SK-N-MC (cell line): ENCODE measurements at places on chromosomes 4 and X.
A peak's percentile ranks its signal among the peaks of the same experiment; 100 is the strongest.

- no peak for DNase-seq
Observed at GRCh38 chrX:30577362-30577991, at the start of gene TASL. Gene TASL, minus strand, starts transcription at chrX:30577766. Its CDS starts 17,411 bp downstream, at chrX:30560355.

DNA sequence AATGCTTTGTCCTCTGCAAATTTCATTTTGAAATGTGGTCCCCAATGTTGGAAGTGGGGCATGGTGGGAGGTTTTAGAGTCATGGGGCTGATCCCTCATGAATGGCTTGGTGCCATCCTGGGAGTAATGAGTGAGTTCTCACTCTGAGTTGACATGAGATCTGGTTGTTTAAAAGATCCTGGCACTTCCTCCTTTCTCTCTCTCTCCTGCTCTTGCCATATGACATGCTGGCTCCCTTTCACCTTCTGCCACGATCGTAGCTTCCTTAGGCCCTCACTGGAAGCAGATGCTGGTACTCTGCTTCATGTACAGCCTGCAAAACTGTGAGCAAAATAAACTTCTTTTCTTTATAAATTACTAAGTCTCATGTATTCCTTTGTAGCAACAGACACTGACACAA, 262.0 kb downstream of the IL15 start:
- no peak for DNase-seq

- DNase-seq: no peak
Observed at GRCh38 chrX:86148594-86148993, 343 bp downstream of the DACH2 start.

GRCh38 chr4:102819588-102820365, 7.6 kb downstream of the UBE2D3 start:
- DNase-seq: no peak

GRCh38 chr4:41750121-41750625, 1.6 kb upstream of the PHOX2B start:
- no peak for DNase-seq

DNA sequence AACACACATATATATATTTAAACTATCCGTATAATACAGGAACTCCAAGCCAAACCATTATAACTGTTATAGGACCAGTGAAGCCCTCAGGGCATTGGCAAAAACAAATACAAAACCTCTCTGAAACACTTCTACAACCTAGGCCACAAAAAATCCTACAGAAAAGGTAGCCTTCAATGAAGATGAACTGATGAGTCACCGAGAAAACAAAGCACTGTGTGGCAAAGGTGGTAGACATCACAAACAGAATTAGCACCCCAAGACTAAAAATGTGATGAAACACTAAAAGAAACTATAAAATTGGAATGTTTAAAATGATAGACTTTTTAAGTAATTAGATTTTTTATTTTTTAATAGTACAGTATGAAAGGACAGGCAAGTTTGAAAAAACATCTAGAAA, 5.5 kb upstream of the HSPA4L start:
- DNase-seq: no peak

GRCh38 chr4:16684097-16684496, 214.3 kb downstream of the LDB2 start:
- no peak for DNase-seq

DNA sequence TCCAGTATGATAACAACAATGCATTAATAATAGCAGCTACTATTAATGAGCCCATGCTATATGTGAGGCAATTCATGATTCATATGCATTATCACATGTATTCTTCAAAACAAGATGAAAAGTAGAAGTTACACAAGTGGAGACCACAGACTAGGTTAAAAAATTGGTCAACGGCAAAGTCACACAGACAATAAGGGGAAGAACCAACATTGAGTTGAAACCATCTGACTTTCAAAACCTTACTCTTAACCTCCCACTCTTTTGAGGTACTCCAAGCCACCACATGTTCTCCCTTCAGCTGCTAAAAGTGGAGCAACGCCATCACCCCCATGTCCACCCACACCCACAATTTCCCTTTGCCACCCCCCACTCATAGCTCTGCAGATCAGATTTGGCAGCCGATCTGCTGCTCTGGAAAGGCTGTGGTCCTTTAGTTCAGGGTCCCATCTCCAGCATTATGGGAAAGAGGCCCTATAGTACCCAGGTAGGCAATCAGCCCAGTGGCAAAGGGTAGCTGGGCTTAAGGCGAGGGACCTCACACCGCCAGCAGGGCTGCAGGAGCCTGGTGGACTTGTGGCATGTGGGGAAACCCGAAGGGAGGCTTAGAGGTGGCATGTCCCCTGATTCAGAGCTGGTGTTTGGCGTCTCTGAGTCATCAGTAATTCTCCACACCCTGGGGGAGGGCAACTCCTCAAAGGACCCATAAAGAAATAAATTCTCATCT, 33.5 kb upstream of the CYBB start:
- DNase-seq: no peak

DNA sequence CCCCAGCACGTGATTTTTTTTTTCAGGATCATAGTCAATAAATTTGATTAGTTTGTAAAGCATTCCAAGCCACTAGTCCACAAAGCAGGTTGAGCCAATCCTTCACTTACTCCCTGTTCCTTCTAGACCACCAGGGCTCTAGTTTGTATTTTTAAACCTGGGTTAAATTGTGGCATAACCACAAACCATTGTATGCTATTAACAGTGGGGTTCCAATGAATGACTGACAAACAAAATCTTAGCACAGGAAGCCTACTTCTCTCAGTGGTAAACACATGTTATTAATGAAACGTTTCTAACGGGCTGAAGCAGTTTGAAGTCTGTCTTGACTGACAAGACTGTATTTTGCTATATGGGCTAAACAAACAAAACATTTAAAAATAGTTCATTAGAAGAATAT, 48.6 kb upstream of the GYPA start:
- DNase-seq: no peak

- no peak for DNase-seq
Observed at GRCh38 chr4:173038192-173038896, 130.3 kb upstream of the GALNT7 start.

DNA sequence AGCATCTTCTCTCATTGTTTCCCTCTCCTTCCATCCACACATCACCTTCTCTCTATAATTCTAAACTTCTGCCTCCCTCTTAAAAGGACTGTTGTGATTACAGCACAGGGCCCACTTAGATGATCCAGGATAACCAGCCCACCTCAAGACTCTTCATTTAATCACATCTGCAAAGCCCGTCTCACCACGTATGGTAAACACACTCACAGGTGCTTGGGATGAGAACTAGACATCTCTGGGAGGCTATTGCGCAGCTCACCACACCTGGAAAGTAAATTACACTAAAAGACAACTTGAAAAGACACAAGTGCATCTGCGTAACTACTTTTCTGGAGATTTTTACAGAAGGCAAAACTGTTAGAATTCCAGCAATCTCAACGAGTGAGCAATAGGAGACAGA, 15.4 kb upstream of the C1QTNF7 start:
- DNase-seq: no peak

- no peak for DNase-seq
Observed at GRCh38 chrX:2682565-2683177, 8.4 kb upstream of the CD99 start.

GRCh38 chr4:98514741-98515469, 143.5 kb downstream of the TSPAN5 start:
- no peak for DNase-seq

DNA sequence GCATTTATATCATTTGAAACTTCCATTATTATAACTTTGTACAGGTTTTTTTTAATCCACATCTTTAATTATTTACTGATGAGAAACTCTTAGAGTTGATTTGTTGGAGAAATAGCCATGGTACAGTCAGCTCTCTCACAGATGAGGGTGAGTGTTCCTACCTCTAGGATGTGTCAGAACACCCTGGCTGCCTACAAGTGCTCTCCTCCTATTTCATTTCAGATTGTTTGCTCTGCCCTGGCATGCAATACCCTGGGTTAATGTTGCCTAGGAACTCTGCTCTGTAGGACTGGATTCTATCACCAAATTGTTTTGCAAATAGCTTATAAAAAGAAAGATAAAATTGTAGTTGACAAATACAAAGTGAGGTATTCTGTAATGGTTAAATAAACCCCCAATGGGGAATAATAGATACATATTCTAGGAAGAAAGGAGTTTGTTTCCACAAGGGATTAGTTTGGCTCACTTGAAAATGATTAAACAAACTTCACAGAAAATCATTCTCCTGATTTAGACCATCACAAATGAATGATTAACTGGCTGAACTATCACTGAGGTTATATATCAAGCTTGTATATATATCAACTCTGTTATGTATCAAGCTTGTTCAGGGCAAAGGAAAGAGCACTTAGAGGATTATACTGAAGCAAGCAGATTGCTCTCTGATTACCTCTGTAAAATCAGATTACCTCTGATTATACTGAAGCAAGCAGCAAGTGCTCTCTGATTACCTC, 150.0 kb downstream of the PDE5A start:
- DNase-seq: no peak

- DNase-seq: no peak
Observed at GRCh38 chrX:14344172-14344940, 185.0 kb upstream of the GLRA2 start.

GRCh38 chrX:102085706-102086105, 39.8 kb upstream of the TCEAL2 start:
- no peak for DNase-seq

GRCh38 chr4:27668001-27668400, 807.4 kb downstream of the STIM2 start:
- no peak for DNase-seq

DNA sequence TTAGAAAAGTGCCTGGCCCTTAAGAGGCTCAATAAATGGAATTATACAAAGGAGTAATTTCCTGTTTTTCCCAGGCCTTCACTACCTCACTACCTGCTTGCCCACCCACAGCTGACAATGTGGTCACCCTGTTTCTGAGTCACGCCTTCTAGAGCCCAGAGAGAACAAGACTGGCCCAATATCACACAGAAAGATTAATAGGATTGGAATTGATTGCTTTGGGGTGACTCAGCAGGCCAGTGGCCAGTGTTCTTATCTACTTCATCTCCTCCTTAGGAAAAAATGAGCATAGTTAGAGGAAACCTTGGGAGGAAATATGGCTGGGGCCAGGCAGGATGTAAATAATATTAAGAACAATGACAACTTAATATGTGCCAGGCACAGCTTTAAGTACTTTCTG, 4.5 kb upstream of the FGF16 start:
- DNase-seq: no peak

DNA sequence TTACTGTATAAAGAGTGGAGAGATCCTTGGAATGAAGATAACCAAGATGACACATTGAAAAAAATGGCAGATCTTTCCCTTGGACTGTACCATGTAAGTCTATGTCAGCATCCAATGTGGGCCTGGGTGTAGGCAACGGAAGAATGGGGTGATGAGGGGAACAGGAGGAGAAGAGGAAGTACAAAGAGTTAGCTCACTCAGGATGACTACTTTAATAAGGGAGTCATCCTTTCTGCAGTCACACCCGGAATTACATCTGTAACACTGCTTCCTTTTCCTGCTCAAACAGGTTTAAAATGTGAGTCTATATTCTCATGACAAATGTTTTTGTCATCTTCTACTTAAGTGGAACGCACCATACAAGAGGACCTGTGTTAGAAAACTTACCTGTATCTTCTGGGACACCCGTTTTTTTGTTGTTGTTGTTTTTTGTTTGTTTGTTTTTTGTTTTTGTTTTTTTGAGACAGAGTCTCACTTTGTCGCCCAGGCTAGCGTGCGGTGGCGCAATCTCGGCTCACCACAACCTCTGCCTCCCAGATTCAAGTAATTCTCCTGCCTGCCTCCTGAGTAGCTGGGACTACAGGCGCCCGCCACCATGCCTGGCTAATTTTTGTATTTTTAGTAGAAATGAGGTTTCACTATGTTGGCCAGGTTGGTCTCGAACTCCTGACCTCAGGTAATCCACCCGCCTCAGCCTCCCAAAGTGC, 18.0 kb downstream of the HPSE start:
- DNase-seq: no peak

- DNase-seq: no peak
Observed at GRCh38 chr4:40827758-40828157, 78.0 kb downstream of the NSUN7 start.

DNA sequence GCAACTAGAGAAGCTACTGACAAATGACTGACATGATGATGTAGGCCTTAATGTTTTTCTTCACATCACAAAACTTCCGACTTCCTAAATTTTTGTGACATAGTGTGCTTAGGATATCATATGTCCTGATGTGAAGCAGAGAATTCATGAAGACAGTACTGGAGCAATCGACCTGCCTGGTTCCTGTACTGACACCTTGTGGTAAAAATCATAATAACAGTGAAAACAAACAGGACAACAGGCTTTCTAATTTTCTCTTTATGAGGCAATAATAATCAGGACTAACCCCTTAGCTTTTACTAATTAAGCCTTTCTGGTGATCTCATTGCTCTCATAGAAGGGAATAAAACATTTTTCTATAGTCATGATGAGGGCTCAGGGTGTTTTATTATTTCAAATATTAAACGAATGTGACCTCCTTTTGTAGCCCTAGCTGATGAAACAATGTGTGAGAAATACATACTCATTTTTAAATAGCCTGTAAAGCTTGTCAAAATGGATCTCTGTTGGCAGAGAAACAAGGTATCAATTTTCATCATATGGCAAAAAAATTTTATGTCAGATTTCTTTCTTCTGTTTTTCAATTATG, 158.4 kb downstream of the TENT5D start:
- DNase-seq: peak; percentile 20

- no peak for DNase-seq
Observed at GRCh38 chr4:17055788-17056187, 157.3 kb upstream of the LDB2 start.

GRCh38 chrX:46992070-46992469, 79.8 kb downstream of the JADE3 start:
- DNase-seq: no peak

DNA sequence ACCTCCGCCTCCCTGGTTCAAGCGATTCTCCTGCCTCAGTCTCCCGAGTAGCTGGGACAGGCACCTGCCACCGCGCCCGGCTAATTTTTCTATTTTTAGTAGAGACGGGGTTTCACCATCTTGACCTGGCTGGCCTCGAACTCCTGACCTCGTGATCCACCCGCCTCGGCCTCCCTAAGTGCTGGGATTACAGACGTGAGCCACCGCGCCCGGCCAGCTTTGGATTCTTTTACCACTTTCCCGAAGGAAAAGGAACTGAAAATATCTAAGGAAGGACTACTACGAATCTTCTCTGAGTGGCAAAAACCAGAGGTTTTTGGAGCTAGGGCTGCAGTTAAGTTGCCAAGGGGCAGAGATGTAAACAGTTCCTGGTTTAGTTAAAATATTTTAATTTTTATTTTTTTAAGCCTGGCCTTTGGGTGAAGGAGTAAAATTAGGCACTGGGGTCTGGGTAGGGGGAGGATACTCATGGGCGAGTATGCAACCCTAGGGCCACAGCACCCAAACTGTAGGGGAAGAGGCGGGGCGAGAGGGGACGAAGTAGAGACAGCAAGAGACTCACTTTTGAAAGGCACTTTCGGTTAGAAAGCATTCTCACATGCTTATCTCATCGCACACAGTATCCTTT, 525 bp upstream of the CISD2 start:
- no peak for DNase-seq

GRCh38 chr4:102344520-102344953, 745 bp downstream of the SLC39A8 start:
- DNase-seq: no peak

GRCh38 chr4:107994894-107995293, 5.2 kb downstream of the HADH start:
- no peak for DNase-seq
